ENCODE measurements at places on chromosomes 12 and 14.

DNA sequence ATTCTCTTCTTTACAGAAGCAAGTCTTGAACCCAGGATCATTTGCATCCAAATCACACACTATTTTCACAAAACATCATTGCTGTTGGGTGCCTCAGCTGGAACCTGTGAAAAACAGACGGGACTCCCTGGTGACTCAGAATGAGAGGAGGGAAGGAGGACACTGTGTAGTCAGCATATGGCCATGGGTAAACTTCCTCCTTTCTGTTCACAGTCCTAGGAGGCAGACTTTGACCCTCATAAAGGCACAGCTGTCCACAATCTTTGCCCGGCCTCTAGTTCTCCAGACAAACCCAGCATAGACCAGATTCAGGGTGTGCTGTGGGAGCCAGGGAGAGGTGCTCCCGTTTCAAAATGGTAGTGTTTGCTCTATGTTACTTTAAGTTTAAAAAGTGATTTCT lies 62.0 kb downstream of the DYRK2 start:
- no peak for DNase-seq

DNA sequence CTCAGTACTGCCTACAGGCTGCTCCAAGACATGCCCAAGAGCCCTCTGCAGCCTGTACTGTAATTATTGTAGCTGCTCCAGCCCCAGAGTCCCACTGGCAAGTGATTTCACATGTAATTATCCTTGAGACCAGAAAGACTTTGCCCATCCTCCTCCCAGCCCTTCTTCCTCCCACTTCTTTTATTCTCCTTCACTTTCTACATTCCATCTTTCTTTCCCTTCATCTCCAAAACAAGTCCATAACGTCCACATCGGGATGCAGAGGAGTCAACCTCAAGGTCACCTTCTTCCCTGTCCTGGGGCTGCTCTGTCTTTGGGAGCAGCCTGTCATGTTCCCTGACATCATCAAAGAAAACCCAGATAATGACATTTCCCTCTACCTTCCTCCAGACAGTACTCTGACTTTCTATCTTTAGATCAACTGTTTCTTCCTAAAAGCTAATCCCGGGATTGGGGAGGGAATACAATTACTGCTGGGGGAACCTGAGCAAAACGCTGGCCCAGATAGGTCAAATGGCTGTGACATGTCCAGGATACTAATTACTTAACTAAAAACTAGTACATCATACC lies 39.1 kb downstream of the SLC8A3 start:
- DNase-seq, result no peak

DNA sequence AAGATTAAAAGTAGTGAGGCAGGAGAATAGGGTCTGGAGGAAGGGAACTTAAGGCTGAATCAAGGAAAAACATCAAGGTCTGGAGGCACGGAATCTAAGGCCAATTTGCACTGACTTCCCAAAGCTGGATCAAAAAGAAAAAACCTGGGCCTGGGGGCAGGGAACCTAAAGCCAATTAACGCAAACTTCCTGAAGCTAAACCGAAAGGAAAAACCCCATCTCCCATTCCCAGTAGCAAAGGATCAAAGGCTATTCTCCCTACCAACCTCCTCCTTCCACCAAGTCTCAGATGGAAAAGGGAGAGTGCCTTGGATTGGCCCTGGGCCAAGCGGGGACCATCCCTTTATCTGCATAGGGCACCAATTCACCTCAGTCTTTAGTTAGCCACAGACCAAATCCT lies 384.2 kb downstream of the GRIN2B start:
- no peak for DNase-seq

DNA sequence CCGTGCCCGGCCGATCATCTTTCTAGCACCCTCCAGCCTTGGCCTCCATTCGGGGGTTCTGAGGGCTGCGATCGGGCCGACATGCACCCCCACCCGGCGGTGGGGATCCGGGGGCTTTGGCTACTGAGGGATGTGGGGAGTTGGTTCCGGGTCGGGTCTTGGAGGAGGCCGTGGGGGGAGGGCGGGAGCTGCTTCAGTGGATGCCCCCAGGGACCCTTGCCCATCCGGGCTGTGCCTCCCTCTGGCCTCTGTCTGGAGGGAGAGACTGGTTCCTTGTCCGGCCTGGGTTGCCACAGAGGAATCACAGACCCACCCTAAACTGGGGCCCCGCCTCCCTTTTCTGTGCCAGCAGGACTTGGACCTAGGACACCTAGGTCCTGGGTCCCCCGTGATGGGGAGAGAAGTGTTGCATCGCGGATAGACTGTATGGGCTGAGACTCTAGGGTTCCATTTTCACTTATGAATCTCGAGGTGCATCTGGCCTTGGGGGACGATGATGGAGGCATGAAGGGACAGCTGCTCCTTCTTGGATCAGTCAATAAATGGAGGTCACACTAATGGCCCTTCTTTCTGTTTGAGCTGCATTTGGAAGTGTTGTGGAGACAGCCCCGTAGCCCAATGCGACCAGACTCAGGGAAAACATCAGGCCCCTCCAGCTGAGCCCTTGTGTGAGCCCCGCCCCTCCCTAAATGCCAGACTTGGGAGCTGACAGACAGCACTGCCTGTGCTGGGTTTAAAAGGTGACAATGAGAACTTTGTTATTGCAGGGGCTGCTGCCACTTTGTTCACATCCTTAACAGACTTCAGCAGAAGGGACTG lies 577 bp downstream of the DTX3 start:
- no peak for DNase-seq

DNA sequence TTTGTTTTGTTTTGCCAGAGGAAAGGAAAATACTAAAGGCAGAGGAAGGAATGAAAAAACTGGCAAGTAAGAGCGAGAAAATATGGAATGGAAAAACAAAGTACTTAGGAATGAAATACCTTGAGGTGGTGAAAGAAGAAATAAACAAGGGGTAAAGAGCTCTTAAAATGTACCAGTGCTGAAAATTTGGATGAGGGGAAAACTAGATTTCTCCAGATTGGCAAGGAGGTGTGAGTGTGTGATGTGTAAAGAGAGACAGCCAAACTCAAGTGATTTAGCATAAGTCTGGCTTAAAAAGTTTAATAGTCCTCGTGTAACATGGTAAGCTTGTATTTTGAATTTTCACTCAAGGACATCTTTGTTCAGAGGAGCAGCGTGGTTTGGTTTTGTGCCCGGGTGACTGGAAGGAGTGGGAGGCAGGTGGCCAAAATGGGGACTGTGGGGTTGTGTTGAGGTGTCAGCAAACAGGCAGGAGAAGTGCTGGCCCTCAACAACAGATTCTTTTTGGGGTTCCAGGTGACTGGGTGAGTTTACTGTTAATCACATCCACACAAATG lies 102.7 kb downstream of the DACT1 start:
- no peak for DNase-seq

DNA sequence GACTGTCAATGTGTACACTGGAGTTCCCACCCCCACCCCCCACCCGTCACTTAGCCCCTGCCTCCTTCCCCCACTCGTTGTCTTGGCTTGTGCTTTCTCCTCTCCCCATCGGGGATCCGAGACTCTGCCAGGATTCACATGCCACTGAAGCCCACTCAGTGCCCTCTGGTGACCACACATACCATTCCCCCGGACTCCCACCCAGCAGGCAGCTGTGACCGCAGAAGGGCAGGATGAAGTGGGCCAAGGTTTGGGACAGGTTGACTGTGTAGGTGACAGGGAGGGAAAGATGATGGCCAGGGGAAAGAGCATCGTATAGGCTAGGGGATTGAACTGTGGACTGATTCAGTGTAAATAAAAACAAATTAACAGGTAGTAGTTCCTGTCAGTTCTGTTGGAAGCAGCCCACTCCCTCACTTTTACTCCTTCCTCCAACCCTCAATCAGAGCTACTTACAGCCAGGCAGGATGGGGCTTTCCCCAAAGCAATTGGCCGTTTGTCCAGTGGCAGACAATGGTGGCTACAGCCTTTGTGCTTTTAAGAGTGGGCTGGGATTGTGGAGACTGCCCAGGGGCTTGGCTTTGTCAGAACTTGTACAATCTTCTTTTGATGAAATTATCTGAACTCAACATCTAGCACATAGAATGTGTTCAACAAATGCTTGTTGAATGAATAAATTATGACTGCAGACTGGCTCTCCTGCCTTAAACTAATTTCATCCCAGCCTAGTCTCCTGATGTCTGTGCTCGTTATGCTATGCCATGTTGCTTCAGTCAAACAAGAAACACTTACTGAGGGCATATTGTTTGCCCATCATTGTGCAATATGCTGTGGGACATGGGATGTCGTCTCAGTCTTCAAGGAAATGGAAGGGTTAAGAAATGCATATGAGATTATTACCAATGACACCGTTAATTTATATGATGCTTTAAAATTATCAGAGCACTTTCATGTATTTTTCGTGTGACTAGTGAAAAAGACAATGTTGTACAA lies 30.2 kb downstream of the TTC9 start:
- no peak for DNase-seq

GRCh38 chr14:29926701-29927375 lies 809 bp downstream of the PRKD1 start:
- no peak for DNase-seq

GRCh38 chr14:50762001-50762930 lies 68.7 kb downstream of the NIN start:
- no peak for DNase-seq

DNA sequence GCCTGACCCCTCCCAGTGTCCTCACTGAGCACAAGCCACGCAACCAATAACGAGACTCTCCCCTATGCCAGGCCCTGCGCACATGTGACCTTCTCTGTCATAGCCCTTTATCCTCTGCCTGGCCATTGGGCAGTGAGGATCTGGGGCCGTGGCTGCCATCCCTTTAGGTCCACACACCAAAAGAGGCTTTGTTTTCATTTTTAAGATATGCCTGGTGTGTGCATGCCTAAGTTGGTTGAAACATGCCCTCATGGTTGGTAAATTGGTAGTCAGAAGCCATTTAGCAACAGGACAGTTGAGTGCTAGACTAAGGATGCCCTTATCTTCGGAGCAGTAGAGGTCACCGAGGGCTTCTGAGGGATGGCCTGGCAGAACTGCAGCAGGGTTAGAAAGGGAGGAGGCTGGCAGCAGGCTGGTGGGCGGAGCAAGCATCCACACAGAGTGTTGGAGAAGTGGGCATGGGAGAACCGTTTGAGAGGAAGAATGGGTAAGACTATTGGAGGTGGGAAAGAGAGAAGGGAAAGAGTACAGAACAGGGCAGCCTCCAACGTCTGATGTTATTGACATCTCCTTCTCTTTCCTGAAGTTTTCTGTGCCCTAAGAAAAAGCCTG lies 75.1 kb downstream of the SLC24A4 start:
- no peak for DNase-seq

GRCh38 chr14:55713486-55713885 lies 133.5 kb downstream of the KTN1 start:
- DNase-seq, result no peak

DNA sequence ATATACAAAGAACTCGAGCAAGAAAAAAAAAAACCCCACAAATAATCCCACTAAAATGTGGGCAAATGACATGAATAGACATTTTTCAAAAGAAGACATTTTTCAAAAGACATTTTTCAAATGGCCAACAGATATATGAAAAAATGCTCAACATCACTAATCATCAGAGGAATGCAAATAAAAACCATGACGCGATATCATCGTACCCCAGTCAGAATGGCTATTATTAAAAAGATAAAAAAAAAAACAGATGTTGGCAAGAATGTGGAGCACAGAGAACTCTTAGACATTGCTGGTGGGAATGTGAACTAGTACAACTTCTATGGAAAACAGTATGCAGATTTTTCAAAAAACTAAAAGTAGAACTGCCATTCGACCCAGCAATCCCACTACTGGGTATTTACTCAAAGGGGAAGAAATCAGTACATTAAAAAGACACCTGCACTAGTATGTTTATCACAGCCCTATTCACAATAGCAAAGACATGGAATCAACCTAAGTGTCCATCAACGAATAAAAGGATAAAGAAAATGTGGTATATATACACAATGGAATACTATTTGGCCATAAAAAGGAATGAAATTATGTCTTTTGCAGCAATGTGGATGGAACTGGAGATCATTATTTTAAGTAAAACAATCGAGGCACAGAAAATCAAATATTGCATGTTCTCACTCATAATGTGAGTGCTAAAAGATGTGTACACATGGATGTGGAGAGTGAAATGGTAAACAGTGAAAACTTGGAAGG lies 16.3 kb downstream of the ZBTB39 start:
- DNase-seq, result no peak

DNA sequence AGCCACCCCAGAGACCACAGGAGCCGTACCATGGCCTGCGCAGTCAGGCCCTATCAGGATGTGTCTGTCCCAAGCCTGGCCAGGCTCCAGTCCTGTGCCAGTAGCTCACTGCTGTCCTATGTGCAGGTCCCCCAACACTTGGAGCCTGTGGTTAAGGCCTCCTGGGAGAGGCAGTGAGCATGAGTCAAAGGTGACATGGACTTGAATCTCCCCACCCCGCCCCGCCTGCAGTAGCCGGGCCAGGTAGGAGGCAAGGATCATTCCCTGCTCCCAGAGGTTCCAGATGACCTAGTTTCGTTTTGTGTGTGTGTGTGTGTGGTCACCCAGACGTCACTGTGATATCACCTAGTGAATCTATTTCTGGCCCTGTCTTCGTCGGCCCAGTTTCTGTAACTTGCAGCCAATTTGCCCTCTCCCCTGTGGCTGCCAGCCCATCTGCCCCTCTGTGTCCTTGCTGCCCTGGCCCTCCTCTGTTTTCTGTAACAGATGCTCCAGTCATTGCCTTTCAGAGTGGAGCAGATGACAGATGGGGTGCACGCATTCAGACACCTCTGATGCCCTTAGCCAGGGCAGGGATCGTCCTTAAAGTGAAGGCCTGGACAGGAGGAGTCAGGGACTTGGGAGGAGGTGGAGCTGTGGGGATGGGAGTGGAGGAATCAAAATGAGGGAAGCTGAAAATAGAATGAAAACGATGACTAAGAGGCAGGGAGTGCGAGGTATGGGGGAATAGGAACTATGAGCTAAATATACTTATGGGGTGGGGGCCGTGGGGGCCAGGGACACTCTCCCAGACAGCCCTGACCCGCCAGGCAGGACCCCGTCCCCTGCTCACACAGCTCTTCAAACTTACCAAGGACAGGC lies 37.4 kb downstream of the SLC6A12 start:
- DNase-seq, result no peak

GRCh38 chr12:130401703-130402102 lies 64.0 kb downstream of the PIWIL1 start:
- DNase-seq, result no peak

DNA sequence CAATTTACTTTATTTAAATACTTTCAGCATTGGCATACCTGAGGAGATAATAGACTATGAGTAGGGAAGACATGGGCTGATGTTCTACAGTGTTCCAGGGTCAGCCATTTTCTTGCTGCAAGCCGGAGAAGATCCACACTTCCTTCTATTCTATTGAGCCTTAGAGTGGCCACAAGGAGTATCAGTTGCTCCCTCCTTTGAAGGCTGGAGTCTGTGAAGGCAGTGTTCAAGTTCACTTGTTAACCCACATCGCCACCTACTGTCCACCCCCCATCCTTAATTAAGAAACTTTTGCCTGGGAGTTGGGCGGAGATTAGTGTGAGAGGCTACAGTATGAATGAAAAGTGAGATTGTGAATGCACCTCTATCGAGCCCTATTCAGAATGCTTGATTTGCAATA lies 666.6 kb downstream of the NRXN3 start:
- no peak for DNase-seq

Data from activated gamma-delta T cell treated with anti-CD3 and anti-CD28 coated beads, Interleukin-2, amount 50 U/mL, for 16 hours (primary cell).